Activated CD8-positive, alpha-beta T cell treated with anti-CD3 and anti-CD28 coated beads, Interleukin-2, amount 10 ng/mL, durations not matched to agents 7 days and 5 days (primary cell): ENCODE measurements at places on chromosomes 1 and 21. TPM values are rescaled to one million over a fixed set of nuclear protein-coding genes. Genes with fewer than 3 reads are reported as not detected.

GRCh38 chr1:167642501-167642826, 12.4 kb downstream of the RCSD1 start:
- peaks cover 84% of the 10 kb centered on the region for H3K4me1 ChIP-seq
- no peaks in the 10 kb centered on the region for H3K27me3 ChIP-seq
- peak overlapping the region; percentile 66 for H3K27ac ChIP-seq
- DNase-seq: no peak

DNA sequence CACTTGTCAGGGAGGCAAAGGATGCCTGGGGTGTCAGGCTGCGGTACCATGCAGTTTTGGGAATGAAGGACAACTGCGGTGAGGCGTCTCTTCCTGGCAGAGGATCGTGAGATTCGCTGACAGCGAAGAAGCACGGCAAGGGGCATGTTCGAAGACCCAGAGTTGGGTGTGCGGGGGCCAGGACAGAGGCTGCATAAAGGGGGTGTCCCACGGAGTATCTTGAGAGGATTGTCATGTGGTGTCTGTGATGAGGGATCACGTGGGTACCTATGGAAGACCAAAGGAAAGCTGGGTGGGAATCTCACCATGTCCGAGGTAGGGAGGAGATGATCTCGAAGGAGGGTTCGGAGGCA, 372 bp downstream of the SLC25A44 start:
- H3K4me3 ChIP-seq: peak overlapping the region; percentile 89
- H3K36me3 ChIP-seq: peaks cover 30% of the 10 kb centered on the region
- peak overlapping the region; percentile 87 for H3K27ac ChIP-seq

Gene F3
- total RNA-seq: not detected

Gene TRIM67
- not detected for total RNA-seq

GRCh38 chr21:16492892-16493291, 763.1 kb downstream of the USP25 start:
- H3K36me3 ChIP-seq: no peaks in the 10 kb centered on the region
- no peak overlapping the region for H3K4me3 ChIP-seq
- no peaks in the 10 kb centered on the region for H3K4me1 ChIP-seq

- H3K36me3 ChIP-seq: peaks cover 4% of the 10 kb centered on the region
- H3K27me3 ChIP-seq: no peaks in the 10 kb centered on the region
- H3K4me1 ChIP-seq: peaks cover 16% of the 10 kb centered on the region
- no peak overlapping the region for H3K4me3 ChIP-seq
Measured at GRCh38 chr21:31530897-31531705, 128.4 kb upstream of the SOD1 start.

DNA sequence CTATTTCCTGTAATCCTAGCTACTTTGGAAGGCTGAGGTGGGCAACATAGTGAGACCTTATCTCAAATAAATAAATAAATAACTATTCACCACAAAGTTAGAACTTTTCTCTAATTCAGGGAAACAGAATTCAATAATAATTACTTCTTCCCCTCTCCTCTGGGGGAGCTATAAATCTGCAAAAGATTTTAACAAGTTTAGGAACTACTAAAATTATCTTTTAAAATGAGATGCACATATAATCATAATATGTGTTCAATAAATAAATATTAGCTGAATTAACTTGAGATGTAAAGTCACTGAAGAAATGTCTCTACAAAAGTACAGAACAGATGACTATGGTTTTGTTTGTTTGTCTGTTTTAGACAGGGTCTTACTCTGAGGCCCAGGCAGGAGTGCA, 14.1 kb downstream of the WDR47 start:
- H3K27me3 ChIP-seq: no peaks in the 10 kb centered on the region
- no peaks in the 10 kb centered on the region for H3K4me1 ChIP-seq
- no peak overlapping the region for H3K27ac ChIP-seq
- no peak for DNase-seq
- no peaks in the 10 kb centered on the region for H3K36me3 ChIP-seq
- H3K4me3 ChIP-seq: no peak overlapping the region

Gene TGFBR3
- total RNA-seq: 4.0 TPM

- H3K36me3 ChIP-seq: peaks cover 12% of the 10 kb centered on the region
- no peak overlapping the region for H3K27ac ChIP-seq
- peaks cover 8% of the 10 kb centered on the region for H3K4me1 ChIP-seq
- no peak for DNase-seq
Measured at GRCh38 chr1:167332503-167332902, 111.8 kb downstream of the POU2F1 start.

Gene NID1
- not detected for total RNA-seq

GRCh38 chr1:47160716-47161115, 23.5 kb downstream of the CYP4A22 start:
- no peak overlapping the region for H3K27ac ChIP-seq
- no peaks in the 10 kb centered on the region for H3K4me1 ChIP-seq
- H3K36me3 ChIP-seq: no peaks in the 10 kb centered on the region
- H3K4me3 ChIP-seq: no peak overlapping the region

DNA sequence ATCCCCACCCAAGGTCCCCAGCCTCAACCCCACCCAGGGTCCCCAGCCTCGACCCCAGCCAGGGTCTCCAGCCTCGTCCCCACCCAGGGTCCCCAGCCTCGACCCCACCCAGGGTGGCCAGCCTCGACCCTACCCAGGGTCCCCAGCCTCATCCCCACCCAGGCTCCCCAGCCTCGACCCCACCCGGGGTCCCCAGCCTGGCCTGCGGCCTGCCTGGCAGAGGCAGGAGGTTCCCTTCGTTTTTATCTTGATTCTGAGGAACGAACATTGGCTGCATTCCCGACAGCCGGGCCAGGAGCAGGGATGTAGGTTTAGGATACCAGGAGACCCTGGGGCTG, 3.4 kb upstream of the PDE9A start:
- no peak overlapping the region for H3K27ac ChIP-seq
- no peak for DNase-seq
- H3K4me1 ChIP-seq: peaks cover 13% of the 10 kb centered on the region
- peaks cover 26% of the 10 kb centered on the region for H3K27me3 ChIP-seq
- H3K4me3 ChIP-seq: no peak overlapping the region

DNA sequence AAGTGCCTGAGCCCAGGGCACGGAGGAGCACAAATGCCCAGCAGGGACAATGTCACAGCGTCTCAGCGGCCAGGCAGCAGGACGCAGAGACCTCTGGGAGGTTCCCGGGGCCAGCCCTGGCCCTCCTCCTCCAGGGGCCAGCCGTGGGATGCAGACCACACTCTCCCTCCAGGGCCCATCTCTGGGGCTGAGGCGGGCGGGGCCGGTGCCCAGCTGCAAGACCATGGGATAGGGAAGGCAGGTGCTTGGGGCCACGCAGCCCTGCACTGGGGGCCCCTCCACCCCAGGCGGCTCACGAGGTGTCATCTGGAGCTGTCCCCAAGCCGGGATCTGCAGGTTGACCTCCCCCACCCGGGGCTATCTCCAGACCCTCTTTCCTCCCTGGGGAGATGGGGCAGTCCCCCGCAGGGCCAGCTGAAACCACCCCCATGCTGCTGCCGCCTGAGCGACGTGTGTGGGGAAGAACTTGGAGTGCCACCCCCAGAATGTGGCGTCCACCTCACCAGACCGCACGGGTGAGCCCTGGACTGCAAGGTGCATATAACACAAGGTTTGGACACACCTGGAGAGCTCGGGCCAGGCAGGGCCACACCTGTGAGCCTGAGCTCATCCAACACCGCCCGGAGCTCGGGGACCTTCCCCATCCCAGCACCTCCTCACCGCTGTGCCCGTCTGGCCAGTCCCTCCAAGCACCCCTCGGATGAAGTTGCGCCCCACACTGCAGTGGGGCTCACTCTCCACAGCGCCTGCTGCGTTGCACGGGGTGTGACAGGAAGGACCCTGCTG, 4.1 kb upstream of the TTLL10 start:
- H3K4me3 ChIP-seq: no peak overlapping the region
- peaks cover 3% of the 10 kb centered on the region for H3K27me3 ChIP-seq
- DNase-seq: no peak
- peak overlapping the region; percentile 64 for H3K27ac ChIP-seq
- no peaks in the 10 kb centered on the region for H3K36me3 ChIP-seq
- H3K4me1 ChIP-seq: peaks cover 40% of the 10 kb centered on the region

Gene LCA5L
- not detected for total RNA-seq

GRCh38 chr21:27380303-27380702, 413.4 kb upstream of the ADAMTS5 start:
- no peaks in the 10 kb centered on the region for H3K36me3 ChIP-seq
- DNase-seq: no peak
- no peak overlapping the region for H3K27ac ChIP-seq
- H3K27me3 ChIP-seq: no peaks in the 10 kb centered on the region
- no peaks in the 10 kb centered on the region for H3K4me1 ChIP-seq
- H3K4me3 ChIP-seq: no peak overlapping the region

DNA sequence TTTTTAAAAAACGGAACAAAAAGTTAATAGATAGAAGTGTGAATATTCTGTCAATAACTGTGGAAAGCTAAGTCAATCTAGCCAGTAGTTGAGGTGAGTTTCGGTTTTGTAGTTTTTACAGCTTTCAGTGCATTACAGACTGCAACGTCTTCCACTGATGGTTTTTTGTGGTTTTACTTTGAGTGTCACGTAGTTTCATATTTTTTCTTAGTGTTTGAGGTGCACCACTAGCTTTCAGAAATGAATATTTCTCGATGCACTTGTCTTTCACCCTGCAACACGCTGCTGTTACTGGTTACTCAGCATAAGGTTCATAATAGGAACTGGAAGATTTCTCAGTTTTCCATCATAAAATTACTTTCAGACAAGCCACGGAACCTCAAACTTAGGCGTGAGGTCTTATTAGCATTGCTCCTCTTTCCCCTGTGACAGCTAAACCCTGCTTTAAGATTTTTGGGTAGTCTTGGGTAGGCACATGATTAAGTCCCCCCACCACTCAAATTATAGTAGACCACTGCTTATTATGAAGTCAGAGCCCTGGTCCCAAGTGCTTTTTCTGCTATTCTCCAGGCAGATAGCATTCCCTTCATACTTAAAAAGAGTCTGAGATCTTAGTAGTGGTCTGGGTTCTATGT, 1412.7 kb downstream of the KCNT2 start:
- H3K36me3 ChIP-seq: no peaks in the 10 kb centered on the region
- peak overlapping the region; percentile 4 for H3K4me3 ChIP-seq
- no peaks in the 10 kb centered on the region for H3K27me3 ChIP-seq

Gene TMEM240
- total RNA-seq: 1.1 TPM

GRCh38 chr1:30145723-30146303, 577.6 kb downstream of the MATN1 start:
- H3K27ac ChIP-seq: no peak overlapping the region
- DNase-seq: no peak
- no peak overlapping the region for H3K4me3 ChIP-seq
- H3K4me1 ChIP-seq: no peaks in the 10 kb centered on the region
- H3K36me3 ChIP-seq: no peaks in the 10 kb centered on the region

Gene CLDN17
- total RNA-seq: not detected

Gene RHBG
- not detected for total RNA-seq

DNA sequence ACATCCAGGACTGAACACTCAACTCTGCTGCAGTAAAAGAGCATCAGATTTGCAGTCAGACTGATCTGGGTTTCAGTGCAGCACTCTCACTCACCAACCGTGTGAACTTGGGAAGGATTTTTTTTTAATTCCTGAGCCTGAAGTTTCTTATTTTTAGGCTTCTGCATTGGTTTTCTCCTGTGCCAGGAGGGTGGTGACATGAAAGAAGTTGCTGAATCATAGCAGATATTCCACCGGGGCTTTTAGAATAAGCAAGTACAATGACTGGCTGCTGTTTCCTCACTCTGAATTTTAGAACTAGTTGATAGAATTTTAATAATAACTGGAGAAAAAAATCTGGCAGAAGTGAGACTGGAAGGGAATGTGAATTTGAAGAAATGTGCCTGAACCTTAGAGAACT, 11.6 kb downstream of the ADAM30 start:
- peaks cover 2% of the 10 kb centered on the region for H3K4me1 ChIP-seq
- H3K36me3 ChIP-seq: peaks cover 14% of the 10 kb centered on the region
- H3K27ac ChIP-seq: no peak overlapping the region
- no peak for DNase-seq
- H3K4me3 ChIP-seq: no peak overlapping the region

Gene CLIC6
- total RNA-seq: 0.08 TPM

Gene SMCP
- not detected for total RNA-seq

Gene ANKRD34A
- total RNA-seq: 1.8 TPM

- no peaks in the 10 kb centered on the region for H3K27me3 ChIP-seq
- DNase-seq: no peak
- no peak overlapping the region for H3K27ac ChIP-seq
- H3K4me3 ChIP-seq: no peak overlapping the region
Measured at GRCh38 chr1:43620956-43621355, 29.0 kb upstream of the KDM4A start.

Gene FAM163A
- total RNA-seq: not detected

Gene DRAM2
- 29.3 TPM for total RNA-seq

GRCh38 chr1:228084325-228084724, 1.8 kb downstream of the ARF1 start:
- peaks cover 58% of the 10 kb centered on the region for H3K4me1 ChIP-seq
- no peaks in the 10 kb centered on the region for H3K27me3 ChIP-seq
- peak overlapping the region; percentile 94 for H3K4me3 ChIP-seq
- H3K36me3 ChIP-seq: peaks cover 55% of the 10 kb centered on the region
- DNase-seq: no peak

DNA sequence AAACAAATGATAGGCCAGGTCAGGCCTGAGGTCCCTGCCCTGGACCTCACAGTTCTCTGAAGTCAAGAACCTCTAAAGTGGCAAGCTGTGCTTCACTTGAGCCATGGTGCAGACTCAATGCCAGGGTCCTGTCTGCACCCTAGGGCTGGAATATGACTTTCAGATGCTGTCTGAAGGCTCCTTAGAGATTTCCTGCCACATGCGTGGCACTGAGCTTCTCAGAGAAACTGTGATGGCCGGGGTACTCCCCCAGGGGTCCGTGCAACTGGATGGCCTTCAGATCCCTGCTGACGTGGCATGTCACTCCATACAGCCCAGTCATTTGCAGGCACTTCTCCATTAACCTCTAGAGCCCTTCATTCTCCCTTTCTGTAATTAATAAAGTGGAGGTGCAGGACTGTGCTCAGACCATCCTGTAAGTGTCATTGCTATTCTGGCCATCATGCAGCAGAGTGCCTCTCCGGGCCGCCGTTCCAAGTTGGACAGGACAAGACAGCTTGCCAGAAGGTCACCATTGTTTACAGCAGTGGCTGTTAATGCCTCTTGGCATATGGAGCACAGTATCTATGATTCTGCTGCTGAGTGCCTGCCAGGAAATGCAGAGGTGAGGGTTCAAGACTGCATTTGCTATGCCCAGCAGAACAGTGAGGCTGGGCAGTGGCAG, 205.1 kb upstream of the COA6 start:
- H3K27me3 ChIP-seq: no peaks in the 10 kb centered on the region
- H3K27ac ChIP-seq: peak overlapping the region; percentile 27
- H3K4me1 ChIP-seq: peaks cover 83% of the 10 kb centered on the region
- H3K36me3 ChIP-seq: peaks cover 30% of the 10 kb centered on the region
- DNase-seq: no peak

Gene PRAMEF18
- total RNA-seq: not detected

GRCh38 chr1:40789661-40790430, 6.3 kb downstream of the KCNQ4 start:
- H3K27ac ChIP-seq: no peak overlapping the region
- peaks cover 26% of the 10 kb centered on the region for H3K4me1 ChIP-seq
- H3K36me3 ChIP-seq: no peaks in the 10 kb centered on the region
- no peak for DNase-seq
- H3K27me3 ChIP-seq: peaks cover 9% of the 10 kb centered on the region

GRCh38 chr1:154962156-154962749, 671 bp upstream of the PYGO2 start:
- peaks cover 39% of the 10 kb centered on the region for H3K4me1 ChIP-seq
- peak overlapping the region; percentile 89 for H3K27ac ChIP-seq
- peak; percentile 47 for DNase-seq
